Renal pelvis (tissue), 12 donors: ENCODE measurements at places on chromosomes 5 and 9. TPM values are rescaled to one million over a fixed set of nuclear protein-coding genes. Genes with fewer than 3 reads are reported as not detected.

The FAM221B gene
- 0.41 TPM for polyA plus RNA-seq

The GLT6D1 gene
- not detected for polyA plus RNA-seq

The ATP10B gene
- 0.78 TPM for polyA plus RNA-seq

The SLC45A2 gene
- polyA plus RNA-seq: 1.1 TPM

The LCN10 gene
- polyA plus RNA-seq: 2.4 TPM

The FOXD4L6 gene
- not detected for polyA plus RNA-seq

The ENHO gene
- 2.4 TPM for polyA plus RNA-seq

The SH3GL2 gene
- polyA plus RNA-seq: 3.3 TPM

The LCN15 gene
- polyA plus RNA-seq: 0.06 TPM

The PCDHGC4 gene
- polyA plus RNA-seq: 3.8 TPM

The CTXN3 gene
- polyA plus RNA-seq: 0.09 TPM

The RORB gene
- 0.09 TPM for polyA plus RNA-seq

The ADCY2 gene
- 3.4 TPM for polyA plus RNA-seq

The CER1 gene
- polyA plus RNA-seq: 0.38 TPM

The TRIM14 gene
- polyA plus RNA-seq: 5.2 TPM

The CDHR2 gene
- 26.0 TPM for polyA plus RNA-seq

The FREM1 gene
- polyA plus RNA-seq: 226 TPM

The MEGF10 gene
- polyA plus RNA-seq: 0.70 TPM

The CDC20B gene
- polyA plus RNA-seq: 0.63 TPM

The PCDHB13 gene
- polyA plus RNA-seq: 6.4 TPM

The GFRA3 gene
- polyA plus RNA-seq: 4.6 TPM

The IL31RA gene
- polyA plus RNA-seq: not detected

The CHSY3 gene
- 2.9 TPM for polyA plus RNA-seq

The PCDHA12 gene
- 0.07 TPM for polyA plus RNA-seq

The OR1J4 gene
- polyA plus RNA-seq: not detected

The LHX3 gene
- polyA plus RNA-seq: not detected

The NOL8 gene
- polyA plus RNA-seq: 48.5 TPM

The TPD52L3 gene
- not detected for polyA plus RNA-seq

The OTP gene
- 0.03 TPM for polyA plus RNA-seq
